NCI-H1105 (cell line): ENCODE measurements at places on chromosomes 3 and 15.

GRCh38 chr3:150315721-150316120 is 92.4 kb upstream of the TSC22D2 start:
- no peak for DNase-seq

GRCh38 chr3:127546554-127546953 is 44.0 kb downstream of the TPRA1 start:
- DNase-seq, result no peak

- no peak for DNase-seq
Measured at GRCh38 chr3:23254835-23255234, 51.7 kb downstream of the UBE2E2 start.

DNA sequence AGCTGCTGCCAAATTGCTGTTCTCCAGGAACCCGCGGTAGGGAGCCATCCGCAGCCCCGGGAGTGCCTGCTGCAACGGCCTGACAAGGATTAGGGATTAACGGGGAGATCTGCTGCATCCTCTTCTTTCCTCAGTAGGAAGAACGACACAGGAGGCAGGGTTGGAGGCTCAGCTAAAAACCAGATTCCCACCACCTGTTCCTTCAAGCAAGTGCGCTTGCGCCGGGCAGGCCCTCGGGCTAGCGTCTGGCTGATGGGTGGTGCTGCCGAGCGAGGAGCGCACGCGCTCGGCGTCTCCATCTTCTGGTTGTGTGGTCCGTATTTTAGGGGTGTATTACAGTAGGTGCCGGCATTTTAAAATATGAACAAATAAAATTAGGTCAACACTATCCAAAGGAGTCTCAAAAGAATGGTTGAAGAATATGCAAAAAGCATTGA is 25.4 kb upstream of the SLC25A26 start:
- peak; percentile 71 for DNase-seq

DNA sequence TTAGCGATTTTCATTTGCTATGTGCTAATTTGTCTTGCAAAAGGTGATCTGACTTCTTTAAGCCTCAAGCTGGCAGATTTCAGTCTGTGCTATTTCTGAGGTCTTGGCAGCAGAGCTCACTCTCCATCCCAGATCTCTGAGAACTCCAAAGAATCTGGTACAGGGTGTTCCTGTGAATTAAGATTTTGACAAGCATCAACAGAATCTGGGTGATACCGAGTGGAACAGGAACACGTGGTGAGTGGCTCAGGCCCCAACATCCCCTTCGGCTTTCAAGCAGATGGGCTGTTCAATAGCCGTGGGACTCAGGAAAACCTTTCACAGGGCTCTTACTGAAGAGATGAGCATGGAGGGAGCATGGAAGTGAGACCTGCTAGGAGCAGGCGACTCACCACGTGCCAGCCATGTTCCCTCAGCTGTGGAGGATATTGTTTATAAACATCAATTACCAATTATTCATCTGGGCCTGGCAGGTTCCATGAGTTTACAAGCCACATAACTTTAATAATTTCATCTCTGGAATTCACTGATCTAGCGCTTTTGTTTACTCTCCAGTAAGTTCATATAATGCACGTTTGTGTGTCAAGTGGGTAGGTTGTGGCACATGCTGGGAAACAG is 103.4 kb upstream of the SELENOK start:
- DNase-seq, result no peak

GRCh38 chr3:31450345-31450744 is 82.4 kb upstream of the STT3B start:
- no peak for DNase-seq

DNA sequence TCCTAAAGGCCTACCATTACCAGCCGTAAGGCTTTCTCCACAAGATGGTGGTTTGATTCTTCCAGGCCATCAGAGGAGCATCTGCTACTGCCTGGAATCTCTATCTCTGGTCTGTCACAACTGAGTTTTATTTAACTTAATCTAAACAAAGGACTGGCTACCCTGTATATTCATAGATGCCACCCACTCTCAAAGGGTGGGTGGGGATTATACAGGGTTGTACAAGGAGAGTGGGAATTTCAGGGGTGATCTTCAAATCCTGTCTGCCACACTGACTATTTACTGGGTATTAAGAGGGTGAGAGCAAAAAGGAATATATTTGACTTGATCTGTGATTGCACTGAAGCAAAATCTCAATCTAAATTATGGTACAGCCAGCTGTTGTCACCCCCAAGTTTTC is 253.3 kb downstream of the MBNL1 start:
- no peak for DNase-seq

DNA sequence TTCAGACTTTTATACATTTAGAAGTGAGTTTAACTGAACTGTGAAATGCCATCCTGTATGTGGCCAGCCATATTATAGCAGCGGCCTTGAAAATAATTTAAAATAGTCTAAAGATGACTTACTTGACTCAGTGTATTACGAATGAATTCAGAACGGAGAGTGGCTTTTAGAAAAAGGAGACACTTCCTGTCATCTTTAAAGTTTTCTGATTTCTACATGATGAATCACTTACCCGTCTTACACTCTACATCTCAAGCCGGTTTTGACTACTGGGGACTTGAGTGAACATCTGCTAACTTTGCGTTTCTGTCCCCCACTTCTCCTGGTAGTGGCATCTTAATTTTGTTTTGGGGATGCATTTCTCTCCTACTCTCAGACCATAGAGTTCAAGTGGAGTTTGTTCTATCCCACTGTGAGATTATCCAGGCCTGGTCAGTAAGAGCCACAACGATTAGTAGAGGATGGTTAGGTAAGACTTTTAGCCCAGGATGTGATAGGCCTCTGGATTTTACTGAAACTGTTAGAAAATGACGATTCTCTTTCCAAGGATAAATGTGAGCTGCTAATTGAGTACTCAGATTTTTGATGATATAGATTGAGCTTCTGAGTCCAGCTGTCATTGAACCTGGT is 175.4 kb upstream of the CADPS start:
- DNase-seq, result no peak

- no peak for DNase-seq
Measured at GRCh38 chr3:105013657-105014056, 353.1 kb upstream of the ALCAM start.

DNA sequence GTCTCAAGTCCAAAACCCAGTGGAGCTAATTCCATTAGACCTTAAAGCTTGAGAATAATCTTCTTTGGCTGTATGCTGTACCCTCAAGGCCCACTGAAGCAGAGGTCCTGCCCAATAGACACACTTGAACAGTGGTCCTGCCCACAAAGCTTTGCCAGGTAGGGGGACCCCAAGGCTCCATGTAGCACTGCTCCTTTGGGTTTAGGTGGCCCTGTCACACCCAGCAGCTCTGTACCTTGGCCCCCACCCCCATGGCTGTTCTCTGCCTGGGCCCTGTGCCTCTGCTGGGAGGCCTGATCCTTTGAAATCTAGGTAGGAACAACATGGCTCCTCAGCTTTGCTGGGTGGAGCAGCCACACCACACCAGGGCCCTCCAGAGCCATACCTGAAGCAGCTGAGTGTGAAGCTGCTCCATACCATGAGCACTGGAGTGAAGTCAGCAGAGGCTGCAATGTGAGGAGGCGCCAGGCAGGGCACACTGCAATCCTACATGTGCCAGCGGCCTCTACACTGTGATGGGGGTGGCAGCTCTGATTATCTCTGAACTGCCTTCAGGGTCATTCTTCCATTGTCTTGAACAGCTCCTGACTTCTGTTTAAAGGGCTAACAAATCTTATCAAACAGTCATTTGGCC is 188.0 kb upstream of the CCDC54 start:
- no peak for DNase-seq

- no peak for DNase-seq
Measured at GRCh38 chr3:5563537-5564277, 376.2 kb downstream of the EDEM1 start.

DNA sequence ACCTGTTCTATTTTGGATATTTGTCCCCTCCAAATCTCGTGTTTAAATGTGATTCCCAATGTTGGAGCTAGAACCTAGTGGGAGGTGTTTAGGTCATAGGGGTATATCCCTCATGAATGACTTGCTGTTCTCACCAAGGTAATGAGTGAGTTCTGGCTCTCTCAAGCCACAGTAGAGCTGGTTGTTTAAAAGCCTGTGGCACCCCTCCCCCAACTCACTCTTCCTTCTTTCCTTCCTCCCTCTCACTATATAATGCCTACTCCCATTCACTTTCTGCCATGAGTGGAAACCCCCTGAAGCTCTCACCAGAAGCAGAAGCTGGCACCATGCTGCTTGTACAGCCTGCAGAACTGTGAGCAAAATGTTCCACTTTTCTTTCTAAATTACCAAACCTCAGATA is 341.1 kb downstream of the SI start:
- no peak for DNase-seq

GRCh38 chr3:71090207-71090606 is 493.3 kb downstream of the FOXP1 start:
- no peak for DNase-seq

DNA sequence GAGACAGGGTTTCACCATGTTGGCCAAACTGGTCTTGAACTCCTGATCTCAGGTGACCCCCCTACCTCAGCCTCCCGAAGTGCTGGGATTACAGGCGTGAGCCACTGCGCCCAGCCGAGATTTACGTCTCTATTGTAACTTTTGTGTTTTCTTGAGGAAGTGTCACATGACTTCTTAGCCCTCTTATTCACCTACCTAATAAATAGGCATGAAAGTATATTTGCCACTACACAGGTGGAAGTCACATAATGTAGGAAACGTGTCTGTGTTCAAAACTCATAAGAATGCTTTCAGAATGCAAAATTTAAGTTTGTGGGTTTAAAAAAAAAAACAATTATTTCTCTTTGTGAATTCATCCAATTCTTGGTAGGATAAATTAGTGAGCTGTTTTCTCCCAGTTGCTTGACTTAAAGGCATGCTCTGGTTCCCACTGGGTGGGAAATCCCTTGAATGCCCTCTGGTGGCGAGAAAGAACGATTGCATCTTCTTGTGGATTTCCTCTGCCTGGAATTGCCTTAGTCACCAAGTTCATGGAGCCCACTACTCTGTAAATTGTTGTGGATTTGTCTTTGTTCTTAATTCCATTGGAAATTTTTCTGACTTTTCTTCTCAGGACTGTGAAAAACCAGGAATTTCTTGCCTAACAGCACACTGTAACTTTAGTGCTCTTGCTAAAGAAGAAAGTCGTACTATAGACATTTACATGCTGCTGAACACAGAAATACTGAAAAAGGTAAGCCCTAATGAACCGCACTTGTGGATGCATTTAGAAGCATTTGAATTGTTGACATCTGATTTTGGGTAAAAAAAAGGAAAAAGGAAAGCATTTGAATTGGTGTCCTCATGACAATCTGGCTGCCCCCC is 82.2 kb upstream of the CTDSPL start:
- DNase-seq, result peak; percentile 16

GRCh38 chr15:70702584-70702983 is 60.8 kb downstream of the UACA start:
- no peak for DNase-seq

DNA sequence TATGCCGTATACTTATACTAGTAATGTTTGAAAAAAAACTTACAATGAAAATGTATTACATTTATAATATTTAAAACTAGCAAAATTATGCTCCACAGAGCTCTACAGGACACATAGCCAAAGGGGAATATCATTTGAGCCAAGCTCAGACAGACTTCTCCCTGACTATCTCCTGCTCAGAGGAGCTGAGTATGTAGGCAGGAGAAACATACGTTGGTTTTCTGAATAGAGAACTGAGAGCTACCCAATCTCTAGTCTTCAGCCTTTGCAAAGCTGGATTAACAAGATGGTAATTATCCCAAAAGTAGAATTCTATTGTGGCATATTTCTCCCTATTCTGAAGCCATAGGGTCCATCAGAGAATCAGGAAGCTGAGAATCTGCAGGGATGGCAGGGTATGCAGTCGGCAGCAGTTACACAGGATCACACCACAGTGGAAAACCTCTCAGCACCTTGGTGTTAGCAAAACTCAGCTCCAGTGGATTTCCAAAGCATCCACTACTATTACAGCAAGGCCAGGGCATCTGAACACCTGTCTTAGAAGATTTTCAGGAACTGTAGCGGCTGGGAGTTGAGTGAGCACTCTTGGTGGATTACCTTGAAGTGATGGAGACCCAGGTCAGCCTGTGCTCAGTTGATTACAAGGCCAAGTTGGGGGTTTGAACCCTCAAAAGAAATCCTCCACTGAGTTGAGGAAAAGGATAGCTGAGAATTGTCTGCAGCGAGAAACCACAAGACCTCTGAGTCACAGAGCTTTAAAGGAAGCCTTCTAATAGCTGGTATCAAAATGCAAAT is 30.1 kb downstream of the GPR15 start:
- no peak for DNase-seq

DNA sequence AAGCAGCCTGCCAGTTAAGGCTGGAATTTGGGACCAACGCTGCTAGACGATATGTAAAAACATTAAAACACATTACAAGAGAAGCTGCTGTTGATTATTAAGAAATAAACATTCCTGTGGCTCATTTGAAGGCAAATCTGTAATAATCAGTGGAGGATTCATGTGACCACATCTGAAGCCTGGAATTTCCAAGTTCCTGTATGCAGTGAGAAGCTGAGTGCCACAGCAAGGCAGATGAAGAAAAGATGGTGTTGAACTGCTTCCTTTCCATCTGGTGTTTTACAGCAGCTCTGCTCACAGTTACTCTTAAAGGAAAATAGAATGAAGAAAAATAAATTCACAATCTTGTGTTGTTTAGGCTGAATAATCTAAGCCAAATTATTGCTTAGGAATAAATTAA is 139.3 kb upstream of the ROBO2 start:
- DNase-seq, result no peak

- no peak for DNase-seq
Measured at GRCh38 chr15:63551400-63551799, 45.8 kb upstream of the FBXL22 start.

DNA sequence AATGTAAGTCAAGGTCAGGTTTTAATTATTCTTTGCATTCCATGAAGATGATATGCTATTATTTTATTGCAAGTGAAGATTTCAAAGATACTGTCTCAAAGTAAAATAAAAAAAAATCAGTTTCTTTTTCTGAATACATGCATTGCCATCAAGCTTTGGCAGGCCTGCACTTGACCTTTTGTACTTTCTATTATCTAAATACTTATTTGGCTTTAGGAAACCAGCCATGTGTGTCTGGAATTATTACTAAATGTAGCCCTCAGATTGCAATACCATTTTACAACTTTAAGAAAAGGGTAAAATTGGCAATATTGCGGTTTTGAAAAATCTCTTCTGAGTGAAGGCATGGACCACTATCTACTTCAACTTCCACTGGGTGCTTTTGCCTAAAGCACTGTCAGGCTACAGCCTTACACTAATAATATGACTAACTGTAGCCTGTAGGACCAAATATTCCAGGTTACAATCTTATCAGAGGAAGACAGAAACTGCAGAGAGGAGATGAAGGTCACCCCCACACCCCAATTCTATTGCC is 349.4 kb upstream of the DCBLD2 start:
- no peak for DNase-seq

GRCh38 chr3:132135628-132136333 is 101.0 kb upstream of the CPNE4 start:
- DNase-seq, result no peak

DNA sequence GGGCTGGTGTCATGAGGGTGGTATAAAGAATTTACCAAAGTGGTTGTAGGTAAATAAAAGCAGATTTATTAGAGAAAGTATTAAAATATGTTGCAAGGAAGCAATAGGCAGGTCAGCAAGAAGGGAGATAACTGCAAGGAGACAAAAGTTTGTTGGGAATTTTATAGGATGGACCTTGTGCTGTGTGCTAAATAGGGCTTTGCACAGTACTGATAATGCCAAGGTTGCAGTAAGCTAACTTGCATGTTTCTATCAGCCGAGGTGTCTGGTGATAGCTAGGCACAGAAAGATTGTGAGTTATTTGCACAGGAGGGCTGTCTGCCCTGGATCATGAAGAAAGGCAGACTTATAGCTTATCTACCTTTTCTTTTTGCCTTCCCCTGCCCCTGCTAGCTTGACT is 102.5 kb upstream of the SPRED1 start:
- DNase-seq, result no peak
